ENCODE measurements at places on chromosomes 16 and 17.

- no peak for DNase-seq
Observed at GRCh38 chr16:1818204-1818872, 8.3 kb downstream of the HAGH start.

GRCh38 chr17:35244341-35245195 lies 1.7 kb downstream of the SLFN5 start:
- peak; percentile 23 for DNase-seq

- DNase-seq = no peak
Observed at GRCh38 chr17:44623070-44623725, 33.1 kb upstream of the MEIOC start.

GRCh38 chr16:46812781-46813540 lies 18.0 kb downstream of the C16orf87 start:
- DNase-seq = no peak

GRCh38 chr16:70706948-70707465 lies 21.2 kb upstream of the MTSS2 start:
- DNase-seq = peak; percentile 74

GRCh38 chr17:82767041-82767754 lies 15.3 kb downstream of the TBCD start:
- no peak for DNase-seq

GRCh38 chr17:4366327-4367063 lies at the start of gene UBE2G1:
Gene UBE2G1, minus strand, starts transcription at chr17:4366675. Its CDS starts 359 bp downstream, at chr17:4366316.
- peak; percentile 86 for DNase-seq

DNA sequence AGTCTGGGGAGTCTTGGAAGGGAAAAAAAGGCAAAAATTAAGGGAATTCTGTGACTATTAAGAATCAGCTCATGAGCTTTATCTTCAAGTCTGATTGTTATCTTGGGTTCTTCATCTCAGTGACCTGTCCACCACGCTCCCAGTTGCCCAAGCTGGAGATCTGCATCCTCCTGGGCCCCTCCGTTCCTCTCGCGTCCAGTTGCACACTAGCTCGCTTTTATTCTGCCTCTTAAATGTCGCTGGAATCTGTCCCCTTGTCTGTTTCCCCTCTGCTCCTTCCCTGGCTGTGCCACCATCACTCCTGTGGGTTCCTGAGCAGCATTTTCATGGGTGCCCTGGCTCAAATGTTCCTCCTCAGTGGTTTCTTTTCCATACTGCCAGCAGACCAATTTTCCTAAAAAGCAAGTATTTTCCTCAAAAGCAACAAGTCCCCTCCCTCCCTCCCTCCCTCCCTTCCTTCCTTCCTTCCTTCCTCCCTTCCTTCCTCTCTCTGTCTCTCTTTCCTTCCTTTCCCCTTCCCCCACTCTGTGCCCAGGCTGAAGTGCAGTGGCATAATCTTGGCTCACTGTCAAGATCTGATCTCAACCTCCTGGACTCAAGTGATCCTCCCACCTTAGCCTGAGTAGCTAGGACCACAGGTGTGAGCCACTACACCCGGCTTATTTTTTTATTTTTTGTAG lies 1.4 kb downstream of the ENDOV start:
- no peak for DNase-seq

DNA sequence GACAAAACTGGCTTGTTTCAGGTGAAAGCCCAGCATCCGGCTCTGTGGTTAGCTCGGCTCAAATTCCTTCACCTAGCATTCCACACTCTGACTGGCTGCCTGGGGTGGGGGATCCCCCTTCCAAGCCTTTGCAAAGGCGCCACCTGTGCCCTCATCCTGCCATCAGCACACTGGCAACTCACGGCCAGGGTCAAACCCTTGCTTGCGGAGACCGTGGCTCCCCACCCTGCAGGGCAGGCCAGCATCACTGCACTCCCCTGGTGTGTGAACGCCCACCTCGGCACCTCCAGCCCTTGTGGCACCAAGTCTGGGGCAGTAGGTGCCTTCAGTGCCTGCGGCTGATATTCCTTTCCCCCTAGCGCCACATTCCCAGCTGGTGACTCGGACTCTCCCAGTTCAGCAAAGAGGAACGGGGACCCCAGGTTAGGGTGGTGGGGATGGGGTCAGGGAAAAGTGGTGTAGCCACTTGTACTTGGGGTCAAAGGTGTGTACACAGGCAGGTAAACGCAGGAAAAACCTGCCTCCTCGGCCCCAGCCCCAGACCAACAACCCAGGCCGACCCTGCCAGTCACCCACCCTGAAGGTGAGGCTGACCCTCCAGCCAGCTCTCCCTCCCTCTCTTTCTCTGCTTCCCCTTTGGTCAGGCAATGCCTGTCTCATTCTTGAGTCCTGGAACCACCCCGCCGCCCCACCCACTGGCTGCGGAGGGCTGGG lies 1.1 kb downstream of the FLII start:
- DNase-seq = peak; percentile 88

DNA sequence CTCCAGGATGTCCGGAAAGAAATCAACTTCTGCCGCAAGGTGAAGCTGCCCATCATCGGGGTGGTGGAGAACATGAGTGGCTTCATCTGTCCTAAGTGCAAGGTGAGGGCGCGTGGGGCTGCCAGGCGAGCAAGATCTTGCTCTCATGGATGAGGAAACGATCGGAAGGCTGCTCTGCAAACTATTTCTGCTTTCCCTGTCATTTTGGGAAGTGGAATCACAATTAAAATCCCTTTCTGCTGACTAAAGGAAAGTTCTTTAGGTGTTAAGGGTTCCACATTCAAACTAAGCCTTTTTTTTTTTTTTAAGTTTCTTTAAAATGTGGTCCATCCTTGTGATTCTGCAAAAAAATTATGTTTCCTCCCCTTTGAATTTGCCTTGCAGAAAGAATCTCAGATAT lies 17.7 kb downstream of the NUBP1 start:
- no peak for DNase-seq

- no peak for DNase-seq
Observed at GRCh38 chr17:36817483-36818048, 119.7 kb upstream of the LHX1 start.

DNA sequence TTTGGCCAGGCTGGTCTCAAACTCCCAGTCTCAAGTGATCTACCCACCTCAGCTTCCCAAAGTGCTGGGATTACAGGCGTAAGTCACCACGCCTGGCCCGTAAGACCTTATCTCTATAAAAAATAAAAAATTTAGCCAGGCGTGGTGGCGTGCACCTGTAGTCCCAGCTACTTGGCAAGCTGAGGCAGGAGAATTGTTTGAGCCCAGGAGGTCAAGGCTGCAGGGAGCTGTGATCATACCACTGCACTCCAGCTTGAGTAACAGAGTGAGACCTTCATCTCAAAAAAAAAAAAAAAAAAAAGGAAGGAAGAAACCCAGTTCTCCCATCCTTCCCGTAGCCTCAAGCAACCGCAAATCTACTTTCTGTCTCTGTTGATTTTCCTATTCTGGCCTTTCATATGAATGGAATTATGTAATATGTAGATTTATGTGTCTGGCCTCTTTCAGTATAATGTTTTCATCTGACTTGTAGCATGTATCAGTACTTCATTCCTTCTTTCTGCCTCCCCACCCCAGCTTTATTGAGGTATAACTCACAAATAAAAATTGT lies 11.2 kb downstream of the CASC3 start:
- no peak for DNase-seq

DNA sequence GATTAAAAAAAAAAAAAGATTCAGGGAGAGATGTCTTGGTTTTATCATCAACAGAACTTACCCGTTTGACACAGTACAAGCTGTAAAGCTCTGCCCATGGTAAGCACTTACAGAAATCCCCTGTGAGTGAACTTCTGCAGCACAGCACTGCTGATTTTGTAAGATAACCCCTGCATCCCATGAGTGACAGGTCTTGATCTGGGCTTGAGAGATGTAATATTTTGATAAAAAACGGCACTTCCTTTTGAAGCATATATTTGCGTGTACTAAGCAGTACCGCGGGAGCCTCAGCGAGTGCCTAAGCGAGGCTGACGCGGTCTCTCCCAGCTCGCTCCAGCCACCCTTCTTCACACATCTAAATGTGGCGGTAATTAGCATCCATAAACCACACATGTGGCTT lies 50.5 kb downstream of the IKZF3 start:
- DNase-seq = no peak

DNA sequence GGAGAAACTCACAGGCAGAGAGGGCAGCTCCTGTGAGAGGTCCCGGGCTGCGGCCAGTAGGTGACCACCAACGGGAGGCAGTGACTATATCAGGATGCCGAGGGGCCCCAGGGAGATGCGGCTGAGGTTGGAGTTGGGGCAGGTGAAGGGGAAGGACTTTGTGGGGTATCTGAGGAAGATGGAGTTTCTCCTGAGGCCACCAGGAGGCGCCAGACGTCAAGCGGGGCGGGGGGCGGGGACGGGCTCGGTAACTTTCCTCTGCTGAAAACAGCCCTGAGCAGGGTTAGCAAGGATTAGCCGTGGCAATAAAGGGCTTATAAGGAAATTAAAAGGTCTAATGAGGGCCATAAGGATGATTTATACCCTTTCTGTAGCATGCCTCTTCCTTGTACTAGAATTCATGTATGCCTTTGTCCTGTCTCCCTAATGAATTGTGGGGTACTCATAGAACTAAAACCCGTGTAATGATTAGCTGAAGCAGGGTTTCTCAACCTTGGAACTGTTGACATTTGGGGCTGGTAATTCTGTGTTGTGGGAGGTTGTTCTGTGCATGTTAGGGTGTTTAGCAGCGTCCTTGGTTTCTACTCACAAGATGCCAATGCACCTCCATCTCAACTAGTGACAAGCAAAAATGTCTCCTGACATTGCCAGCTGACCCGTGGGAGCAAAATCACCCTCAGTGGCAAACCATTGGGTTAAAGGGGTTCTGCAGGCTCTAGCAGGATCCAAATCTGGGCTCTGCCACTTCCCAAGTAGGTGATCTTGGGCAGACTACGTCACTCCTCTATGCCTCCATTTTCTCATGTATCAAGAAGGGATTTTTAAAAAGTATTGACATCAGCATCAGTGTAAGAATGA lies 74.8 kb upstream of the GRIN2A start:
- DNase-seq = peak; percentile 37

DNA sequence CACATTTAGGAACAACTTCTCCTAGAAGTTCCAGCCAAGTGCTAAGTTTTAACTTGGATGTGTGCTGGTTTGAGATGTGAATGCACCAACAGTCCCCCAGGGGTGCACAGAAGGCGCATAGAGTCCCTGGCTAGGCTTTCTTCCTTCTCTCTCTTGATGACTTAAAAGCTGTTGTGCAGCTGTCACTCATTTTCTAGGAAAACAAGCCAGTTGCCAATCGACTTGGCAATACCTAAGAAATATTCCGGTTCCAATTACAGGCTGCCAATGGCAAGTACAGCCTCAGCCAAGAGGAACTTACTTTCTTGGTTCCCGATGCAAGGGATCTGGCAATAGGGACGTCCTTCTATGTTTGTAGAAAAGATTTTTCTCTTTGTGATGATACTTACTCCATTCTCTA lies 266.6 kb upstream of the EEF2KMT start:
- no peak for DNase-seq

GRCh38 chr16:72434159-72434558 lies 262.2 kb upstream of the PMFBP1 start:
- DNase-seq = no peak

DNA sequence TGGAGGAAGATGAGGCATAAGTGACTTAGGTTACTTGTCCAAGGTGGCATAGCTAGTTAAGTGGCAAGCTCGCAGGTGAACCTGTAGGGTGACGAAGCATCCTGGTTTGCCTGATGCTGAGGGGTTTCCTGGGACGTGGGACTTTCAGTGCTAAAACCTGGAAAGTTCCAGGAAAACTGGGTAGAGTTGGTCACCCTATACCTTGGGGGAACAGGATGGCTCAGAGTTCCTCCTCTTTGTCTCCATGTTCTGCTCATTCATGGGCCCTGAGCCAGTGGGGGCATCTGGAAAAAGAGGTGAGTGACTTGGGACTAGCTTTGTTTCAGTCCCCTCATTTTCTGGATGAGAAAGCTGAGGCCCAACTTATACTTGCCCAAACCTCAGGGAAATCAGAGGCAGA lies 268.0 kb upstream of the N4BP1 start:
- DNase-seq = no peak

DNA sequence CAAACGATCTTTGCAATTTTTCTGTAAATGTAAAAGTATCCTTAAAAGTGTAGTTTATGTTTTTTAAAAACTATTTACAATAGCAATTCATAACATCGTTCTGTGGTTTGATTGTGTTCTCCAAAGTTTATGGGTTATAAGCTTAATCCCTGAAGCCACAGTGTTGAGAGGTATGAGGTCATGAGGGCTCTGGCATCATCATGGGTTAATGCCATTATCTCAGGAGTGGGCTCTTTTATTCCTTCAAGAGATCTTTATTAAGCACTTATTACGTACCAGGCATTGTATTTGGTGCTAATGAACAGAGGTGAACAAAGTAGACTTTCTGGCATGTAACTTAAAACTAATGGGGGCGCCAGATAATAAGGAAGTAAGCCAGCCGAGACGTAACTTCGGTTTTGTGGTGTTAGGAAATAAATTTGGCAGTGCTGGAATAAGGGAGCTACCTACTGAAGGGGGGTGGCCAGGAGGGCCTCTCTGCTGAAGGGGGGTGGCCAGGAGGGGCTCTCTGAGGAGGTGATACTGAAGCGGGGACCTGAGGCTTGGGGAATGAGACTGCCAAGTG lies 158.1 kb downstream of the VPS53 start:
- DNase-seq = no peak

DNA sequence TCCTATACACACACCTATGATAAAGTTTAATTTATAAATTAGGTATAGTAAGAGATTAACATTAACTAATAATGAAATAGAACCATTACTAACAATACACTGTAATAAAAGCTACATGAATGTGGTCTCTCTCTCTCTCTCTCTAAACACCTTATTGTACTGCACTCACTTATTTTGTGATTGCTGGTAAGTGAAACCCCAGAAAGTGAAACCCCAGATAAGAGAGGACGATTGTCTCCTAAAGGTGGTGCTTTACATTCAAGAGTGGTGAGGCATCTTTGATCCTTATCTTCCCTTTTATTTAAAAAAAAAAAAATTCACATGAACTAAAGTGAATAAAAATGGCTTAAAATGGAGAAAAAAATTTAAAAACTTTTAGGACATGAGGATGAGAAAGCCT lies 80.1 kb upstream of the TRAP1 start:
- DNase-seq = no peak

DNA sequence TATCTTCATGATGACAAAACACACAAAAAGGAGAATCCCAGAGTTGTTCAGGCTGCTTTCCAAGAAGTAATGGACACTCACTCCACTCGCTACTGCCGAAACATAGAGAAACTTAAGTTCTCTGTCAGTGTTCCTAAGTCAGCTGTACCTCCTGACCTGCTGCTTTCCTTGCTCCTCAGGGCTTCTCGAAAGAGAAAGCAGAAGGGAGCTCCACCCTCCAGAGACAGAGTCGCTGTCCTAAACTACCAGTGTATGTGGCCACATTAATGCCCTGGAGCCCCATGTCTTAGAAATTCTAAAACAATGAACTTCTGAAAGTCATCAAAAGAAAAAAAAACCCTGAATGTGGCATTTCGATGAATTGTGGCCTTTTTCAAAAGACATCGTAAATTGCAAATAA lies 390.8 kb upstream of the MON1B start:
- DNase-seq = no peak
